ENCODE measurements at places on chromosomes 2 and 18.

DNA sequence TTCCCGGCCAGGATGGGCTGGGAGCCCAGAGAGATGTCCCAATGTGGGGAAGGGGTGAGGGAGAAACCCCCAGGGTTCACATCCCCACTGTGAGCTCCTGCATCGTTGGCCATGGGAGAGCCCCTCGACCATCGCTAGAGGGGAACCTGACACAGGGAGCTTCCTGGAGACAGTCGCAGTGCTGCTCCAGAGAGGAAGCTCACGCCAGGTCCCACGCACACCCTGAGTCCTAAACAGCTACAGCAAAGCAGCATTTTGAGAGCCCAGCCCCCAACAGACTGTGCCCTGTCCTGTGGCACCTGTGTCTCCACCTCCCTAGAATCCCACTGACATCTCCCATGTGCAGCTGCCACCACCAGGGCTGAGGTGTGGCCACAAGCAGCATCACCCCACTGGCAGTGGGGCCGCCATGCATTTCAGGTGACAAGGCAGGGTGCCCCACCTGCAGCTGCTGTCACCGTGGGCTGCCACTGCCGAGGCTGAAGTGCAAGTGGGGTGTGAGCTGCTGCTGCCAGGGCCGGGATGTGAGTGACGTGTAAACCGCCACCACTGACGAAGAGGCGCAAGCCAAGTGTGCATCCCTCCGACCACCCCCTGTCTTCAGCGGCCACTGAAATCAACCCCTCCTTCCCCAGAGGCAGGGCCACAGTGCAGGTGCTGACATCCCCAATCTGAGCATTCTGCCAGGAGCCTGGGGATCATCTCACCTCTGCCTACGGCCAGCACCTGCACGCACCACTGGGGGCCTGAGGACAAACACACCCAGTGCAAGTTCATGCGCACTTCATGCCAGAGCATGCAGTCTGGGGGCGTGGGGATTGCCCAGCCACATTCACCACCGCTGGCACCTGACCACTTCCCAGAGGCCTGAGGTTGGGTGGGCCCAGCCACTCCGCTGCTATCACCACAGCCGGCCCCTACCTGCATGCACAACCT, 467.7 kb upstream of the SALL3 start:
- DNase-seq = no peak

DNA sequence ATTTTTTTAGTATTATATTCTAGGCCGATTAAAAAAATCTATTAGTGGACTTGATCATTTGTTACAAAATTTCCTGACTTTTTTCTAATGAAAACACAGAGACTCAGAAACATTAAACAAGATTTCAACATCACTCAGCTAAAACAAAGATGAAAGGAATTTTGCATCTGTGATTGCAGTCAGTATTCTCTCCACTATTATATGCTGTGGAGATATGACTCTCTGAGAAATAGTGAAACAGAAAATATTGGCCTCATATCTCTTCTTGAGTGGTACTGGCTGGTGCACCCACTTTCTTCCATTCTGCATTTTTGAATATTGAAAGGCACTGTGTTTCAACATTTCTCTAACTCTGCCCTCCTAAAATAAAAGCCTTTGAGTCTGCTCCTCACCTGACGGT, 914.2 kb downstream of the TSN start:
- no peak for DNase-seq

DNA sequence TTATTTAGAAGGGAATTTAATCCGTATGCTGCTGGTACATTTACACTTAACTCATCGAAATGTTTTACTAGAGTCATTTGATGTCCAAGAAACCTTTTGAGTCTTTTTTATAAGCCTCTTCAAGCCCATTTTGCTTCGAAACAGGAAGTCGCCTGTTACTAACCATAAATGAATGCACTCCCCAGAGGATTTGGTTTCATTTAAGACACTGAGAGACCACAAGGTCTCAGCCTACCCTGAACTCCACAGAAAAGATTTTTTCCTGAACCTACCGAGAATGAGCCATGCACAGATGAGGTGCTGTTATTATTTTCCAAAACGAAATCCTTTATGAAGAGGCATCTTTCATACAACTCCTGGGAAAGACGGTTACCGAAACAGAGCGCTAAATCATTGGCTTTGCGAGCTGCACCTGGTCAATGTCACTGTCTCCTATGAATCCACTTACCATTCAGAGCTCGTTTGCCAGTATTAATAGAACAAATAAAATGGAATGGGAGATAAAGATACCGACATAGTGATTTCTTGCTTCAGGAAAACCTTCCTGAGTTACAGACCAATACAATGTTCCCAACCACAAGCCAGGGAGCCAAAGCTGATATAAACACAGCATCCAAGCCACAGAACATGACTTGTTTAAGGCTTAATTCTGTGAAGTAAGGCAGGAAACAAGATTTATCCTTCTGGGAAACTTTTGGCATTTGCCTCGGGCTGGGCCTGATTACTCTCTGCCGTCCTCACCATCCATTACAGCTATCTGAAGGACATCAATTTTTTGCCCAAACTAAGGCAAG, 382.1 kb downstream of the OSR1 start:
- peak; percentile 72 for DNase-seq

DNA sequence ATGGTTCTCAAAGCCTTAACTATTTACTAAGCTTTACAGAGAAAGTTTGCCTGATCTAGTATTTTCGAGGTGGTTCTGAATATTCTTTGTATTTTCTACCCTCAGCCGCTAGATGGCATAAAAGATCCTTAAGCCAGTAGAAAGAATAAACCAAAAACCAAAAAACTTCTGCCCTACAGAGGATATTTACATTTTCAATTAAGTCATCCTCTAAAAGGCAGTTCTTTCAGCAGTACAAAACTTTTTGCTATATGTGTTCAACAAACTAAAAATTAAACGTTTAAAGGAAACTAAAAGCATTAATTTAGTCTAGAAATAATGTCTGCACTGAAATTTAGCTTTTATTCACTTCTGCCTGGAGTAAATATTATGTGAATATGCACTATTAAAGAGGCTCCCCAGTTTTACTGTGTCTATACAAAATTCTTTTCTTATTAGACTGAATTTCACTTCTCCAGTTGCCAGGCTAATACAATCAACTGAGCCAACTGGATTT, 297.5 kb downstream of the PIEZO2 start:
- DNase-seq = peak; percentile 16

- DNase-seq = no peak
These were observed 1576.0 kb upstream of the DDX18 start for GRCh38 chr2:116238511-116238910.

DNA sequence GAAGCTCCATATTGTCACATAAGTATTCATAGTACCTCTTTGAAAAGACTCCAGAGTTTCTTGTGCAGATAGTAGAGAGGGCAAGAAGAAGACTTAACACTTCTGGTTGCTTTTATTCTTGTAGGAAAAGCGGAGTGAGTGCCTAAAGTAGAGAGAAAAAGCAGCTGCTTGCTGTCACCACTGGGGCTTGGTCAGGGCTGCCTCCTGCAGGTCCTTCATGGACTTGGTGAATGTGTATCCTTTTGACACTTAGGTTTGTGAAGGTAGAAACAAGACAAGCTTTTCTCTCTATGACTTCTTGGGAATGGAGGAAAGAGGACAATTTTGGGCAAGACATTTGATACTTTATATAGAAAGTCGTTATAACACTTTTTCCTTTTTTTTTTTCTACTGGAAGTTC, 312.8 kb upstream of the FANCL start:
- DNase-seq = no peak

- no peak for DNase-seq
These were observed 63.5 kb upstream of the TAF1B start for GRCh38 chr2:9779596-9780264.

GRCh38 chr2:151344906-151345305, 12.5 kb upstream of the TNFAIP6 start:
- DNase-seq = no peak

- no peak for DNase-seq
These were observed 327.3 kb downstream of the XIRP2 start for GRCh38 chr2:167215595-167215994.

DNA sequence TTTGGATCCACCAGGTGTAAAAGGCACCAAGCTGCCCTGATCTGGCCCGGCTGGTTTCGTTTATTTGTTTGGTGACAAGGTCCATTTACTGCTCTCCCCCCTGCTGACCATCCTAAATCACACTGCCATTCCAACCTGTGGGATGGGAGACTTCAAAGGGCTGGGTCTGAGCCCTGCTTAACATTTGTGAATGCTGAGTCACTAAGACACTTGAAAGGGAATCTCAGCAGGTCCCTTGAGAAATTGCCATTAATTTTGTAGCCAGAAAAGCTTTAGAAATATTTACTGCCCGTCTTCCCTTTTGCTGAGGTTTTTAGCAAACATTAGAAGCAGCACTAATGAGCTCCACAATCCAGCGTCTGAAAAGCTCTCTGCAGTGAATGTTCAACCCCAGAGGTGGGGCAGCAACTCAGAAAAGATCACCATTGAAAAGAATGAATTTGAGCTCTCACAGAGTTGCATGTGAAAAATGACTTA, 133.8 kb downstream of the ARL4C start:
- no peak for DNase-seq

GRCh38 chr2:14120376-14120775, 512.1 kb upstream of the LRATD1 start:
- DNase-seq = no peak

GRCh38 chr18:63292831-63293683, 26.5 kb downstream of the BCL2 start:
- no peak for DNase-seq

DNA sequence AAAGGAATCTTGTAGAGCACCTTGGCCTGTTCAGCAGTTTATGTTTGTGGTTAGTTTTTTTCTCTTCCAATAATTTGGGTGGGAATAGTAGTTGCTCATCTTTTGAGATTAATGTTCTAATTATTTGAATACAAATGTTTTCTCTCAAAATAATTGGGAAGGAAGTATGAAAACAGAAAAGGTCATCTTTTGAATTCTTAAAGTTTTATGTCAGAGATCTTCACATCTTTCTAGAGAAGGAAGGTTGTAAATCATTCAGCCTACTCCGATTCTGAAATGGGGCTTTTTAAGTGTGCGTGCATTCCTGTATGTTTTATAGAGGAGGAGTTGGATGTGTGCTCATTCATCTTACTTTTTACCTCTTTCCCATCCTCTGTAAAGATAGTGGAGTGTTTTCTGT, 29.0 kb downstream of the GRHL1 start:
- DNase-seq = peak; percentile 29

DNA sequence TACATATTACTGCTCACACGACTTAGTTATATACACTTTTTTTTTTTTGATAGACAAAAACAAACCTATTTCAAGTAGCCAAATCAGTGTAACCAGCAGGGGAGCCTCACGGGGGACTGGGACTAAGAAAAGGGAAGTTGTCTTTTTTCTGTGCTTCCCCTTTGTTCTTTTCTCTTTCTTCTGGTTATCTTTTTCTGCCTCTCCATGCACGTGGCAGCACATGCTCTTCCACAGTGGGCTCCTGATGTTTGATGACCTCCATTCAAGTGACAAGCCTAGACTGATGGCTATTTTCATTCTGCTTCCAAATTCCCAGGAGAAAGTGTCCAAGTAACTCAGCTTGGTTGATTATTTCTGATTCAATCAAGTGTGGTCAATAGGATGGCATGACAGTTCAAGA, 98.2 kb upstream of the STK39 start:
- no peak for DNase-seq

DNA sequence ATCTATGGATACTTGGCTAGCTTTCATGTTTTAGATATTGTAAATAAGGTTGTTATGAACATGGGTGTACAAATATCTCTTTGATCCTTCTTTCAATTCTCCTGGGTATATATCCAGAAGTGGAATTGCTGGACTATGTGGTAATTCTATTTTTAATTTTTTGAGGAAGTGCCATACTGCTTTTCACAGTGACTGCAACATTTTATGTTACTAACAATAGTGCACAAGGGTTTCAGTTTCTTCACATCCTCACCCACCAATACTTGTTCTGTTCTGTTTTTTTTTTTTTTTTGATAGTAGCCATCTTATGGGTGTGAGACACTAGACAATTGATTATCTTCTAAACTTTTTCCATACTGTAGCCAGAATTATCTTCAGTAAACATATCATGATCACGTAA, 17.3 kb upstream of the NEUROD1 start:
- no peak for DNase-seq

- no peak for DNase-seq
These were observed 53.9 kb downstream of the INHBB start for GRCh38 chr2:120399889-120400240.

GRCh38 chr2:237623428-237624403, 3.7 kb upstream of the LRRFIP1 start:
- no peak for DNase-seq

GRCh38 chr2:211901226-211901846, 637.3 kb downstream of the ERBB4 start:
- DNase-seq = no peak

GRCh38 chr2:154688373-154688772, 10.1 kb upstream of the KCNJ3 start:
- DNase-seq = no peak

DNA sequence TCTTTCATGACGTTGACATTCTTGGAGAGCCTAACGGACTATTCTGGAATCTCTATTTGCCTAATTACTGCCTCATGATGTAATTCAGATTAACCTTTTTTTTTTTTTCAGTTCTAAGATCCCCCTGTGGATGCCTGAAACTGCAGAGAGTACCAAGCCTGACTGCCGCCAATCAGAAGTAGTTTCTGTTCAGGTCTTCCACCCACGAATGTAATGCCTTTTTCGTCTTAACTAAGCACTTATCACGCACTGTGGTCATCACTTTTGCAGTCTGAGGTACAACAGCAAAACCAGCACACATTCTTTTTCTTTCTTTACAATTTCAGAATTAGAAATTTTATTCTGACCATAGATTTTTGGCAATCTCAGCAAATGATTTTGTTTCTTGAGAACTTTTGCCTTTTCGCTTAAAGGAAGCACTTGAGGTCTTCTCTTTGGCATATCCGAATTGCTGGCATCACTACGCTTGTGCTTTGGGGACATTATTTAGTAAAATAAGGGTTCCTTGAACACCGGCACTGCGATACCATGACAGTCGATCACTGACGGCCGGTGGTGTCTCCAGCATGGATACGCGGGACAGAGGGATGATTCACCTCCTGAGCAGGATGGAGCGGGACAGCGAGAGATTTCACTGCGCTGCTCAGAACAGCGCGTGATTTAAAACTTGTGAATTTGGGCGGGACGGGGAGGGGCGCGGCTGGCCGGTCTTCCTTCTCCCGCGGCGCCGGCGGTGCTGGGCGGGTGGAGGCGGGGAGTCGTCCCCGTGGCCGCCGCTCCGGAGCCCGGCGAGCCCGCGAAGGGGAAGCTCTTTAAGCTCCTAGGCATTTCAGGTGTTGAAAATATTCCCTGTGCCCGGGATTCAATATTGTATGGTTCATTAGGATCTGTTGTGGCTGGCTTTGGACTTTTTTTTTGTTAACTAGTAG, 32.0 kb upstream of the GPR55 start:
- no peak for DNase-seq

GRCh38 chr2:144426981-144427479, 92.9 kb downstream of the ZEB2 start:
- peak; percentile 28 for DNase-seq

DNA sequence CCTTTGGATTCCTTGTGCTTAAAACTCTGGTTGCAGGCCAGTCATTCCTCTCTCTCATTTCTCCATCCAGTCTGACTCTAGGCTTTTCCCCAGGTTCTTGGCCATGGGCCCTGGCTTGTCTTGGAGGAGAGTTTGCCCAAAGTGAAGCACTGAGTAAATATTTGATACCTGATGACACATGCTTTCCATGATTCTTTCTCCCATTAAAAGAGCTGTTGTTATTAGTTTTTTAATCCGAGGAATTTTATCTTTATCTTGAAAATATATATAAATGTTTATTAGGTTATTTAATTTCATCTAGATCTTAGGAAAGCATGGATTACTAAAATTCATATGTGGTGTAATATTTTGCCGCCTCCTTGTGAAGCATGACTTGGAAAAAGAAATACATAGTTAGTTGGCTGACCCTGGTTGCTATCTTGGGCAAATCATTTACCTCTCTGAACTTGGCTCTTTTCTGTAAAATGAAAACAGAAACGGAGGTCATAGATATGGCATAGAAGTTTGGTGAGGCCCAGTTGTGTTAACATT, 650.1 kb downstream of the SLC4A3 start:
- DNase-seq = peak; percentile 76

Data from AG04449 (cell line).